ENCODE measurements at places on chromosomes 5 and 9. TPM values are rescaled to one million over a fixed set of nuclear protein-coding genes. Genes with fewer than 3 reads are reported as not detected.

DNA sequence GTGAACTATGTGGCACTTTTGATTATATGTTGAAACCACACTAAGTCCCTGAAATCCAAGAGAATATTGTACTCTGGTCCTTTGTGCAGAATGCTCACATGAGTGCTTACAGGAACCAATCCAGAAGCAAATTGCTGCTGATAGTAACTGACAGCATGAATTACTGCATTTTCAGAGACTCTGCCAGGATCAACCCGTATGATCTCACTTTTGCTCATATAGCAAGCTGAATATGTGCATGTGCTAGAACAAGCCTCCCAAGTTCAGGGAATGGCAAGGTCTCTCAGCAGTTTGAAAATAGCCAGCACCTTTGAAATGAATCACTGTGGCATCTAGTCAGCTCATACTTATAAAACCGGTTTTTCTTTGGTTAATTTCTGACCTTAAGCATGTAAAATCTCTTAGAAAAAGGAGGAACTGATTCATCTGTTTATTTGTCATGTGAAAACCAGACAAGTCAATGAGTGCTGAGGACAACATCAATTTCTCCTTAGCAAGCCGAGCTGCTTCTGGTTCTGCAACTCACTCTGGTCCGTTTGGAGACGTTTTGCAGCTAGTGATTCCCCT is 215.7 kb upstream of the ELL2 start:
- H3K4me1 ChIP-seq: no peaks in the 10 kb centered on the region
- H3K36me3 ChIP-seq: no peaks in the 10 kb centered on the region
- no peak for DNase-seq
- no peak overlapping the region for H3K4me3 ChIP-seq

FGFR4 gene
- 5.1 TPM for total RNA-seq

GRCh38 chr9:88302579-88303324 is 85.5 kb upstream of the SPIN1 start:
- no peak overlapping the region for H3K4me3 ChIP-seq
- H3K4me1 ChIP-seq: no peaks in the 10 kb centered on the region
- H3K27ac ChIP-seq: no peak overlapping the region
- no peak for DNase-seq
- no peaks in the 10 kb centered on the region for H3K36me3 ChIP-seq

GRCh38 chr9:36903541-36904435 is 130.3 kb downstream of the PAX5 start:
- no peaks in the 10 kb centered on the region for H3K27me3 ChIP-seq
- H3K36me3 ChIP-seq: no peaks in the 10 kb centered on the region
- H3K4me3 ChIP-seq: no peak overlapping the region
- H3K4me1 ChIP-seq: no peaks in the 10 kb centered on the region
- DNase-seq: no peak
- no peak overlapping the region for H3K27ac ChIP-seq

SURF1 gene
- total RNA-seq: 58.4 TPM

- no peaks in the 10 kb centered on the region for H3K4me1 ChIP-seq
- H3K27ac ChIP-seq: no peak overlapping the region
- no peak for DNase-seq
Observed at GRCh38 chr5:174514983-174515394, 209.4 kb upstream of the MSX2 start.

DNA sequence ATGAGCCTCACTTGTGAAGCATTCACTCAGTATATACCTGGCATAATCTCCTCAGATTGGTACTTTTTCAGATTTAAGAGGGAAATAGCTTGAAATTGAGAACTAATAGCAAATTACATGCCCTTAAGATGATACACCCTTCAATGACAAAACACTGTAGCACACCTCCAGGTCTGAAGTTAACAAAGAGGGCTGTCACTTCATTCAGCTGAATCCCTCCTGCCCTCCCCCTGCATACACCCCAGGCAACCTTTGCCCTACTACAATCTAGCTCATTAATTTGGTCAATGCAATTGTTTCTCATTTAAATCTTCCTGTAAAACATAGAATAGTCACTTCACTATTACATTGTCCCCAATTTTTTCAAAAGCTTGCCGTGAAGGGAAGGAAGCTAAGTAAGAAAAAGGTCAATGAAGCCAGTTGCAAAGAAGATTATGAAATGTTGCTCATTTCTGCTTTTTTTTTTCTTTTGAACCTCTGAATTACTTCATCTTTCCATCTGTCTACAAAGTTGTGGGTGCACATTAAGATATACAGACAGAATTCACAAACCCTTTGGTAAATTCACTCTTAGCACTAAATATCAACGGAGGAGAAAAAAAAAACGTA is 294.8 kb upstream of the PTGER4 start:
- peak overlapping the region; percentile 45 for H3K27ac ChIP-seq
- peaks cover 32% of the 10 kb centered on the region for H3K4me1 ChIP-seq
- no peak for DNase-seq

GRCh38 chr5:43123887-43124286 is 3.2 kb downstream of the ZNF131 start:
- H3K4me3 ChIP-seq: no peak overlapping the region
- peaks cover 34% of the 10 kb centered on the region for H3K4me1 ChIP-seq
- peaks cover 51% of the 10 kb centered on the region for H3K36me3 ChIP-seq

ARID3C gene
- not detected for total RNA-seq

DNA sequence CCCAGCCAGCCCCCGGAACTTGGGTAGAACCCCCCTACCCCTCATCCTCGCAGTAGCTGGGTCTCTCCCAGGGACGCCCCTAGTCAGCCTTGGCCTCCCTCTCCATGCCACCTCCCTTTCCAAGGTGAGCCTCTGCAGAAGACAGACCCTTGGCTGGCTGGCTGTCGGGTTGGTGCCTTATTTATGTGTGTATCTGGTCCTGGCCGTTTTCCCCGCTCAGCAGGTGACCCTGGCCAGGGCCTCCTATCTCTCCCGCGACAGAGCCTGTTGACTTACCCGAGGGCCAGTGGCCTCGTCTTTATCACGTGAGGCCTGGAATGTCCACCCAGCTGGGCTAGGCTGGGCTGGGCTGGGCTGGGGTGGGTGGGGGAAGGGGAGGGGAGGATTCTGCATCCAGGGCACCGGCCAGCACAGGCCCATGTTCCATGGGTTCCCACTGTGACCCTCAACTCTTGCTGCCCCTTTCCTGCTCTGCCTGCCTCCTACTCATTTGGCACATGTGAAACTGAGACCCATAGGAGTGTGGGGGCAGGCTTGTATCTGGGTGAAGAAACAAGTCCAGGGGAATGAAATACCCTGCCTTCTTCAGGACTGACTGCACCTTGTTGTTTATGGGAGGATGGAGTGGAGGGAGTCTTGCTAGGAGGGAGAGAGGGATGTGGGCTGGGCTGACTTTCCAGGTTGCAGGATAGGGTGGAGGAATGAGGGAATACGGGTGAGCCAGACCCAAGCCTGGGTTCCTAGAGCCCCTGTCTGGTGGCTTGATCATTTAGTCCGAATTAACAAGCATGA is 3.1 kb downstream of the CXXC5 start:
- DNase-seq: no peak
- H3K27ac ChIP-seq: no peak overlapping the region
- peaks cover 74% of the 10 kb centered on the region for H3K27me3 ChIP-seq
- peaks cover 16% of the 10 kb centered on the region for H3K4me1 ChIP-seq

DNA sequence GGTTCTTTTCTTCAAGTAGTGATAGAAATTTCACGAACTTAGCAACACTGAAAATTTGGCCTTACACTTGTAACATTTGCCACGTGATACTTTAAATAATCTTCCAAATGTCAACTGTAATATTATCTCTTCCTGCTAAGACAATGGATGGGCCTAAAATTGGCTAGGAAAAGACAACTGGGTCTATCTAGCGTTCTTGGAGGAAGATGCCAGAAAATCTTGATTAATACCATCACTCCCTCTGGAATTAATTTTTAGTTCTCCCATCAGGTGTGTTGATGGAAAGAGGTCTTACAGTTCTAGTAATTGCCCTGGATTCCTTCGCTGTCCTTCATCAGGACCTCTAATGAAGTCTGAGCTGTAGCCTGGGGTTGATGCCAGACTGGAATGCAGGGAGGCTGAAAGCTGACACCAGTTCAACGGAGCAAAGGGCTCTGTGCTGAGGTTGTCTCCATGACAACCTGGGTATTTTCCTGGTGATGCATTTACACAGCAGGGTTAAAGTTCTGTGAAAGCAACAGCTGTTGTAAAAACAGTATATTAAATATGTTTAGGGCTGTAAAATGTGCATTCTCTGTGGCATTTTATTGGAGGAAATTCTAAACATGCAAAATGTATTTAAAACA is 92.3 kb downstream of the GAS1 start:
- H3K36me3 ChIP-seq: no peaks in the 10 kb centered on the region
- no peak for DNase-seq
- H3K4me3 ChIP-seq: no peak overlapping the region
- no peaks in the 10 kb centered on the region for H3K4me1 ChIP-seq
